ENCODE measurements at places on chromosomes 7 and 10.
A peak's percentile ranks its signal among the peaks of the same experiment; 100 is the strongest.

DNA sequence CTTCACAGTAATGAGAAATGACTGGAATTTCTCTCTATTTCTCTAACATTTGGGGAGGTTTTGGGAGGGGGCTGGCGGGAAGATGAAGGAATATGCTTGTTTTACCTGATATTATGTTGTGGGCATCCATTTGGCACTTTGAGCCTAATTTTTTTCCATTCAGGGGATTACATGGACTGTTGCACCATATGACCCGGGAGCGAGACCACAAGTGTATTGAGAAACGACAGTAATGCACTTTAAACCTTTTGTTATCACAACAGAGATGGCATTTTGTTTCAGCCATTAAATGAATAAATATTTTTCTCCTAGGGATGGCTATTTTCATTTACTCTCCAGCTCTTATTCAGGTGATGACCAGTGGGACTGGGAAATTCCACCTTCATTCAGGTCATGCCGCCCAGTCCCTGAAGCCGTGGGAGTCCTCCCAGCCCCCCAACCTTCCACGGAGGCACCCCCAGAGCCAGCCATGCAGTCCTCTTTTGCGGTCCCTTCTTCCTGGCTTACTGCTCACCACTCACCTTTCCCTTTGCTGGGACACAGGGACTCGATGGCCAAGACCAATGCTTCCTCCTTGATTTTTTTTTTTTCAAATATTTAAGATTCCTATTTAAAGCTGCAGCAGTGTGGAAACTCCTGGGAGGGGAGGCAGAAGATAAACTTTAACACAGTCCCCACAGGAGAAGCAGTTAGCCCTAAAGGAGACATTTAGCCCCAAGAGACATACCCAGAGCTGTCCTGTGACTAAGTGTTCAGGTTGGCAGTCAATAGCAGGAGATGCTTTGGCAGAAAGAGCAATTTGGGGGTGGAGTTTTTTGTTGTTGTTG lies 190.9 kb upstream of the YAE1 start:
- DNase-seq: no peak

DNA sequence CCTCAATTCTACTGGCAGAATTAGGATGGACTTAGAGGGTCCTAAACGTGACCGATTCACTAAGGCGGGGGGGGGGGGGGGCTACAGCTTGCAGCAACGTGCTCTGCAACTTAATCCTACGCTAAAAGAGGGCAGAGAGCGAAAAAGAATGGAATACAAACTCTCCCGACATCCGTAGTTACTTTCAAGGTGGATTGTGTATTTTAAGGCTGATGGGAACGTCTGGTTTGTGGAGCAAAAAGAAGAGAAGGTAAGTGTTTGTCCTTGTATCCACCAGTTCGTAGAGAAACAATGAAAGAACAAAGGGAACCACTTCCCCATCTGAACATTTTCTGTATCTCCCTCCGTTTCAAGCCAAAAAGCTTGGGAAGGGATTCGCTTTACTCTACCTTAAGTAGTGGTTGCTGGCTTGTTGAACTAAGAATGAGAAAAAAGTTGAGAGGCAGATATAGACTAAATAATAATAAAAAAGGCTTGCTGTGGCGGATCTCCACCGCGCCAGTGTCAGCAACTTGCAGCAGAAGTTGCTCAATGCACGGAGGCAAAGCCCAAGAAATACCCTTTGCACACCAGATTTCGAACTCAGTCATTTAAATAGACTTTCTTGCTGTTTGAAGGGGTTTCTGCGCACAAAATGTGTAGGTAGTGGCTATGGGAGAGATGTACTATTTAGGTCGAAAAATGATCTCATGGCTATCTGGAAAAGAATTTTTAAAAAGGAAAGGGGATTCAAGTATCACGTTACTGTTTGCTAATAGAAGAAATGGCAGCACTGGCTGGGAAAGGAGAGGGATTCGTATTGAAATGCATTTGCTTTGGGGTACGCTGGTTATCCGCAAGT lies 736 bp downstream of the SKIDA1 start:
- DNase-seq: peak; percentile 44

GRCh38 chr7:13988731-13989125 lies 738 bp downstream of the ETV1 start:
- no peak for DNase-seq

DNA sequence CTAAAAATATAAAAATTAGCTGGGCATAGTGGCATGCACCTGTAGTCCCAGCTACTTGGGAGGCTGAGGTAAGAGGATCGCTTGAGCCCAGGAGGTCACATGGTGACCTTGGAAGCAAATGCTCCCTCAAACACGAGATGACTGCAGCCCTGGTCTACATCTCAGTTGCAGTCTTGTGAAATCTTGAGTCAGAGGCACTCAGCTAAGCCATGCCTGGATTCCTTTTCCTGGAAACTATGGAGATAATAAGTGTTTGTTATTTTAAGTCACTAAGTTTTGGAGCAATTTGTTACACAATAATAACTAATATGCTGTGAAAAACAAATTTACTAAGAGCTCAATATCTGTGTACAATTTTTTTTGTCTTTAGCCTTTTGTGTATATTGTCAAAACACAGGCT lies 284.3 kb upstream of the KAT6B start:
- no peak for DNase-seq

DNA sequence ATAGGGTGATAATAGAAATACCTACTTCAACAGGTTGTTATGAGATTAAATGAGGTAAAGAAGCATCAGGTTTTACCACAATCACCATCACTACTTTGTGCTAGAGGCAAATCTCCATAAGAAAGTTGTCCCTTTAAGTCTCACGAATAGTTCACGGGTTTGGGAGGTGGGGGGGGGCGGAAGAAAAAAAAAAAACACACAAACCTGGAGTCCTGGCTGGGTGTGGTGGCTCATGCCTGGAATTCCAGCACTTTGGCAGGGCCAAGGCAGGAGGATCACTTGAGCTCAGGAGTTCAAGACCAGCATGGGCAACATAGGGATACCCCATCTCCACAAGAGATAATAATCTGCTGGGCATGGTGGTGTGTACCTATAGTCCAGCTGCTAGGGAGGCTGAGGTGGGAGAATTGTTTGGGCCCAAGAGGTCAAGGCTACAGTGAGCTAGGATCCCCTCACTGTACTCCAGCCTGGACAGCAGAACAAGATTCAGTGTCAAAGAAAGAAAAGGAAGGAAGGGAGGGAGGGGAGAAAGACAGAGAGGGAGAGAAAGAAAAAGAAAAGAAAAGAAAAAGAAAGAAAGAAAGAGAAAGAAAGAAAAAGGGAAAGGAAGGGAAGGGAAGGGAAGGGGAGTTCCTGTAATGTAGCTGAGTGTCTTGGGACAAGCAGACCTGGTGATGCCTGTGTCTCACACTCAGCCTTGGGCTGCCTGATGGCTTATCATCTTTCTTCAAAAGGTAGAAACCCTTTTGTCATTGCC lies 231.4 kb downstream of the CREB5 start:
- DNase-seq: no peak

DNA sequence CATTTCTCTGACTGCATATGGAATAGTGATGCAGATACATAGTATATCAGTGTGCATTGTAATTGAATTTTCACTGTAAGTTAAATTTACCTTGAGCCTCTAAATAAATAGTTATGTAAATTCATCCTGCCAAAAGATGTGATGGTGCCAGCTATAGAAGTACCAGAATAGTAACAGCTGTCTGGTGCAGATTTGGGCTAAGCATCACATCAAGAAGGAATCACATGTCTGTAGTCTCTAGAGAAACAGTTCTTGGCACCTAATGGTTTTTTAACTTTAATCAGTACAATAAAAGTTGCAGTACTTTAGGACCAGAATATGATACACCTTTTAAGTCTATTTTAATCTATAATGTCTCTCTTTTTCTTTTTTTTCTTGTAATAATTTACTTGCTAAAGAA lies 17.4 kb downstream of the PLEKHA1 start:
- DNase-seq: no peak

DNA sequence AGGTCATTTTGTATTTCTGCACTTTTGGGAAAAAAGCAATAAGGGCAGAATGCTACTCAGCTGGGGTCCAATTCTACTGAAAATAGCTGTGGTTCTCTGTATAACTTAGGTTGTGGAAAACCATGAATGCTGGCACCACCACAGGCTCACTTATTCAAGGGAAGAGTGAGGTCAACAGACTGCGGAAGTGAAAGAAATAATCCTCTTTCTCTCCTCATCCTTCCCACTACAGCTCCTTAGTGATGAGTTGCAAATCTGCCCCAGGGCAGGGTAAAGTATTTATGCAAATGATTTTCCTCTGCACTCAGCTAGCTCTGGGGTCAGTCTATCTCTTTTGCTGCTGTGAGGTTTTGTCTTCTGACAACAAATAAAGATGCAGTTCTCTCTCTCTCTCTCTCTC lies 74.1 kb upstream of the PTPRZ1 start:
- DNase-seq: peak; percentile 24

DNA sequence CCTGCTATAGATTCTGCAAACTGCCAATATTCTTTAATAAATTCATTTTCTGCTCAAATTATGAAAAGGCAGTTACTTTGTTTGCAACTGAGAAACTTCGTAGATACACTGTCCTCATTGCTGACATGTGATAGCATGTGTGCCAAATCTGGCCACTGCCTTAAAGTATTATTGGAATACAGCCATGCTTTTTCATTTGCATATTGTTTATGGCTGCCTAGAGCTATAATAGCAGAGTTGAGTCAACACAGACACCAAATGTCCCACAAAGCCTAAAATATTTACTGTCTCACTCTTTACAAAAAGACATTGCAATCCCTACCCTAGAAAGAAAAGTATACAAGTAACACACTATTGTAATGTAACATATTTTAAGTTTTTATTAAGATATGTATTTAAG lies 647.4 kb downstream of the XPNPEP1 start:
- no peak for DNase-seq

Data from HAP-1 (cell line).